Fibroblast of villous mesenchyme (primary cell): ENCODE measurements at places on chromosomes 3 and 15. TPM values are rescaled to one million over a fixed set of nuclear protein-coding genes. Genes with fewer than 3 reads are reported as not detected.

DNA sequence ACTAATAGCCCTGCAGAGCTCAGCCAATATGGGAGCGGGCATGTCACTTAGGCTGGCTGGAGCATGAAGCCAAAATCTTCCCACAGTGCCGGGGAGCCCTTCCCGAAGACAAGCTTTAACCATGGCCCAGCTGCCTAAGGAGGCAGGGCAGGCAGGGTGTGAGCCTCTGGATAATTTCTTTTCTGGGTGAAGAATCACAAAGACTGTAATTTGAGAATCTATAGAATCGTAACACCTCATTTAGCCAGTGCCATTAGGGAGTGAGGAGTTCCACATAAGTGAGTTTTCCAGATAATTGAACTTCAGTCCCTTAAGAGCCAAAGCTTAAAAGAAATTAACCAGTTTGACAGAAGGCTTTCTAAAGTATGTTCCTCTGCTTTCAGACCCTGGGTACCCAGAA, 40.2 kb upstream of the TLE3 start:
- DNase-seq = no peak

DNA sequence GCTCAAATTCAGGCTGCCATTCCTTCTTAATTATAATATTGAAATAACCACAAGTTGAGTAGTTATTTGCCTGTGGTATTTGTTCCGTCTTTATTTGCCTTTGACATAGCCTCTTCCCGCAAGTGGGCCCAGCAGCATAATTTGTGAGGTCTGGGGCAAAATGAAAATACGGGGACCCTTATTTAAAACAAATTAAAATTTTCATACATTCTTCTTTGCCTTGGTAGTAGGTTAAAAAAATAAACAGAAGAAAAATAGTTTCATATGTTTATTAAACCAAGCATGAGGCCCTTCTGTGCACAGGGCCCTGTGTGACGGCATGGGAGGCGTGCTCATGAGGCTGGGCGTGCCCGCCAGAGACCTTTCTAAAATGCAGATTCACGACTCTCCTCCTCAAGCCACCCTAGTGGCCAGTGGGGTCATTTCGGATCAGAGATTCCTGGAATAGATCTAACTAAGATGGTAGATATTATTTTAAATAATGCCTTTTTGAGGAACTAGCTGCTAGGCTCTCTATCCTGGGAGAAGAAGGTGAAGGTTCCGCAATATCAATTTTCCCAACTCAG, 35.4 kb downstream of the MASP1 start:
- no peak for DNase-seq

GRCh38 chr15:64249883-64250575, 87.2 kb upstream of the PPIB start:
- DNase-seq = peak; percentile 57

ENTPD3 gene
- under 0.01 TPM in 1 of 2 replicates, not detected in the other for total RNA-seq

TRAT1 gene
- not detected in 2 replicates for total RNA-seq

IGDCC3 gene
- under 0.01 TPM in 2 replicates for total RNA-seq
